ENCODE measurements at places on chromosomes 11 and 22. TPM values are rescaled to one million over a fixed set of nuclear protein-coding genes. Genes with fewer than 3 reads are reported as not detected.

Gene SELENOO
- 20.9 TPM for total RNA-seq

Gene DEPDC7
- 5.1 TPM for total RNA-seq

Gene H19
- total RNA-seq, result 9.2 TPM

Gene TBX1
- 0.85 TPM for total RNA-seq

Gene FXYD2
- total RNA-seq, result 0.38 TPM

Gene SNU13
- total RNA-seq, result 69.9 TPM

Gene SPON1
- total RNA-seq, result 0.85 TPM

Gene ZPR1
- 38.9 TPM for total RNA-seq

Gene CELF1
- total RNA-seq, result 107 TPM

Measured in regular cardiac myocyte (primary cell).